ENCODE measurements at places on chromosomes 16 and 17.
A peak's percentile ranks its signal among the peaks of the same experiment; 100 is the strongest.

- DNase-seq = no peak
Measured at GRCh38 chr17:8857919-8858318, 9.6 kb downstream of the PIK3R6 start.

- DNase-seq = no peak
Measured at GRCh38 chr17:327971-328370, 24.6 kb downstream of the RPH3AL start.

DNA sequence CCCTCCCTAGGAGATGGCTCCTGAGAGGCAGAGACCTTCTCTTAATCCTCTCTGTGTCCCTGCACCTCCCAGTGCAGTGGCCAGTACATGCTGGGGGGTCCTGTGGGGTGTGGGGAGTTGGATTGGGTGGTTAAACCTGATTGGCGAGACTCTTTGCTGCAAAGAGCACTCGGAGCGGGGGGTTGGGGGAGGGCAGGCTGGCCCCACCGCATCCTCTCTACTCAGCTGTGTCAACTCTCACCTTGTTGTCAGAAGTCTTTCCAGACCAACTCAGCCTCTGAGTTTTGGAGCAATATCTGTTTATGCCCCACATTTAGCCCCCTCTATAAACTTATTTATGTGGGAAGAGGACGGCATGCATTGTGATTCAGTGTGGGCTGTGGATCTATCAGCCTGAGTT, 40.0 kb downstream of the SMARCE1 start:
- no peak for DNase-seq

GRCh38 chr17:74670329-74670728, 42.4 kb downstream of the CD300LF start:
- no peak for DNase-seq

GRCh38 chr16:80107900-80108299, 432.9 kb upstream of the DYNLRB2 start:
- DNase-seq = no peak

- DNase-seq = no peak
Measured at GRCh38 chr17:77235370-77235941, 94.7 kb downstream of the SEC14L1 start.

DNA sequence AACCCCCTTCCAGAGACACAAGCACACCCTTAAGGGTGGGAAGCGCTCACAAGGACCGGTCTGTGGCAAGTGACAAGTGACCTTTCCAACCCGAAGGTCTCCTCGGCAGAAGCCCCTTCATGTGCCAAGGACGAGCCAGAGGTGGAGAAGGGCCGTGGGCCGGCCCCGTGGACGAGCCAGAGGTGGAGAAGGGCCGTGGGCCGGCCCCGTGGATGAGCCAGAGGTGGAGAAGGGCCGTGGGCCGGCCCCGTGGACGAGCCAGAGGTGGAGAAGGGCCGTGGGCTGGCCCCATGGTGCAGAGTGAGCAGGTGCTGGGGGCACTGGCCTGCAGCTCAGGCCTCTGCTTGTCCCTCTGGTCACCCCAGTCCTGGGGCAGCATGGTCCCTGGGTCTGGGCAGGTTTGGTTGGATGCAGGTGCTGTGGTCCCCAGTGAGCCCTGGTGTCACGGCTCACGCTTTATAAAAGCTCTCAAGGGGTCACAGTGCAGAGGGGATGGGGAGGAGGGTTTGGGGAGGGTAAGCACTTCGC, 45.6 kb downstream of the CBFA2T3 start:
- DNase-seq = no peak

DNA sequence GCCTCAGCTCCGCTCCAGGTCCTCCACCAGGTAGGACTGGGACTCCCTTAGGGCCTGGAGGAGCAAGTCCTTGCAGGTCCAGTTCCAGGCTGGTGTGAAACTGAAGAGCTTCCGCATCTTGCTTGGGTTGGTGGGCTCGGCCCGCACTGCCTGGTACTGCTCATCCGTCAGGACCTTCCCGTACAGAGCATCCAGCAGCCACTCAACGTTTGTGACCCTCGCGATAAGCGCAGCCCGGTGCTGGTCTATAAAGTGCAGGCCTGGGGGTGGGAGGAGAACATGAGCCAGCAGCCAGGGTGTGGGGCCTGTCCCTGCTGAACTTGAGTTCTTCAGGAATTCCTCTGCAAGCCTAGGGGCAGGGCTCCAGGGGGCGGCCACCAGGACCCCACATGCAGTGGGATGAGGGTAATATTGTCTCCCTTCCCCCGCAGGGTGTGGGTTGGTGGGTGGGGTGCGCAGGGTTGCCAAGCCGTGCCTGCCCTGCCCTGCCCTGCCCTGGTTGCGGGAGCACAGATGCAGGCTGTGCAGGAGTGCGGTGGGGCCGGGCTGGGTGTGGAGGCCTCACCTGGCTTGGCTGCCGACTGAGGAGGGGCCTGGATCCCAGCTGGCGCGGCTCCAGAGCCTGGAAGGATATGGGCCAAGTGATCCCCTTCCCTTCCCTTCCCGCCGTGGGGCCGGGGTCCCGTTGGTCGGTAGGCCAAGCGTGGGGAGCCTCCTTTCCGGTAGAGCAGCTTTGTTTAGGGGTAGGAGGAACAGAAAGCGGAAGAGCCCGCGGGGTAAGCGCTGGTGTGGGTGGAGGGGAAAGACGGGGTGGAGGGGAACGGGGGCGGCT, 762 bp downstream of the PYCARD start:
- DNase-seq = no peak

DNA sequence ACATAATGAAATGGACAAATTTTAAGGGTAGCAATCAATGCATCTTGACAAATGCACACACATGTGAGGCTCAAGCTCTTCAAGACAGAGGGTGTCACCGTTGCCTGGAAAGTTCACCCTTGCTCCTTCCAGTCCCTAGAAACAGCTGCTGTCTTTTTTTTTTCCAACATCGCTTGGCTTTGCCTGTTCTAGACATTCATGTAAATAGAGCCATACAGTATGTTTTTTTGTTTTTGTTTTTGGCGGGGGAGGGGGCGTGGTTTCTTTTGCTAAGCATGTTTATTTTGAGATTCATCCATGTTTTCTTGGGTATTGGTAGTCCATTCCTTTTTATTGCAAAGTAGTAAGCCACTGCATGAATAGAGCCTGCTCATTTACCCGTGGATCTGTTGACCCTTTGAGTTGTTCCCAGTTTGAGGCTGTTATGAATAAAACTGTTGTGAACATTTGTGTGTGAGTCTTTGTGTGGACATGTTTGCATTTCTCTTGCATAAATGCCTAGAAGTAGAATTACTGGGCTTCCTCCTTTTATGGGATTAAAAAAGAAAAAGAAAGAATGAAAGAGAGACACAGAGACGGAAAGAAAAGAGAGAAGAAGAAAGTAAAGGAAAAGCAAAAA, 78.4 kb downstream of the NT5M start:
- DNase-seq = no peak

GRCh38 chr17:61728297-61728836, 135.0 kb downstream of the BRIP1 start:
- DNase-seq = no peak

DNA sequence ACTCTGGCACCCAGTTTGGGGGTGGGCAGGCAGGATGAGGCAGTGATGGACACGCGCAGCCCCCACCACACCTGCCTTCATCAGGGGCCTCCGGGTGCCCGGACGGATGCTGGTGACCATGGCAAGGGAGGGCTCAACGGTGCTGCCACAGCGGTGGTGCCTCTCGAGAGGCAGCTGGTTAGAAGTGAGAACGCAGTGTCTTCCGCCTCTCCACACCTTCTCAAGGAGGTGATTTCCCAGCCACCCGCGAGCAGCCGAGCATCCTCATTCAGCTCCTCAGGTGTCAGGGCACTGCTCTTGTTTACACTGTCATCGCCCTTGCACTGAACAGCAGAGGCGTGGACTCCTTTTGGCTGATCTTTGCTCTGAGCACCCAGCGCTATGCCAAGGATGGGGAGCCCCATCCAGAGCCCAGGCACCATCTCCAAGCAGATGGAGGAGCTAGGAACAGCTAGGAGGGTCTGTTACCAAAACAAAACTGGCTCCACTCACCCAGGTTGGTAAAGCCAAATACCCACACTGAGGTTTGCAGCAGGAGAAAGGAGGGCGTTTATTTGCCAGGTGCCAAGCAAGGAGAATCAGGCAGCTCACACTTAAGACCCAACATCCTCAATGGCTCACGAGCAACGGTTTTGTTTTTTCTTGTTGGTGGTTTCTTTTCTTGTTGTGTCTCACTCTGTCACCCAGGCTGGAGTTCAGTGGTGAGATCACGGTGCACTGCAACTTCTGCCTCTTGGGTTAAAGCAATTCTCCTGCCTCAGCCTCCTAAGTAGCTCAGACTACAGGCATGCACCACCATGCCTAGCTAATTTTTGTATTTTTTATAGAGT, 174.3 kb upstream of the TNRC6C start:
- peak; percentile 13 for DNase-seq

GRCh38 chr17:67707442-67707841, 10.3 kb upstream of the NOL11 start:
- DNase-seq = no peak

DNA sequence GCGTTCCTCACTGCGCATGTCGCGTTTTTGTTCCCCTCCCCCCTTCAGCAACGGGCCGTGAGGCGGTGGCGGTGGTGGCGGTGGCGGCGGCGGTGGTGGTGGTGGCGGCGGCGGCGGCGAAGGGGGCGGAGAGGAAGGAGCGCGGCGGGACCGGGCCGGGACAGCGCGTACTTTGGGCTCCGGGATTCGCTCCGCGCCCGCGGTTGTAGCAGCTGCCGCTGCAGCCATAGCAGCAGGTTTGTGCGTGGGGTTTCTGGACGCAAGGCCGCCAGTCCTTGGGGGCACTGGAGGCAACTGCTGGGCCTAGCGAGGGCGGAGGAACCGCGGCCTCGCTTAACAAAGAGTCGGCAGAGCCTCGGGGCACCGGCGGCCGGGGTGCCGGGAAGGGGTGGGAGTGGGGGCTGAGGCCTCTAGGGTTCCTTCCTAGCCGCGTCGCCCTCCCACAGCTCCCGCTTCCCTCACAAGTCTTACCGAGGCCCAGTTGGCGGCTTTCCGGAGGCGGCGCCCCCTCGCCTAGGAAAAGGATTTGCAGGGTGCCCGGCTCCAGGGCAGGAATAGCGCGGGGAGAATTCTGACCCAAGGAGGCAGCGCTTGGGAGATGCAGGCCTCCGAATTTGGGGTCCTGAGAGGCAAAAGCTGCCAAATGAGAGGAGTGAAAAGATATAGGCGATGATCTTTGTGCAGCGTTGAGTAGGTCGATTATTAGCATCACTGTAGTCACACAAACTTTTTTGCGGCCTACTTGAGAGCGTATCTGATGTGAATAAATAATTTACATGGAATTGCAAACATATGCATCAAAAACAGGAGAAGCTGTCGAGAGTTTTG, at the start of gene DDX42:
Gene DDX42 (plus strand): TSS at position 30 of the 828 bp plus-strand sequence. CDS start 12,880 bp downstream, outside the sequence.
- DNase-seq = peak; percentile 83

DNA sequence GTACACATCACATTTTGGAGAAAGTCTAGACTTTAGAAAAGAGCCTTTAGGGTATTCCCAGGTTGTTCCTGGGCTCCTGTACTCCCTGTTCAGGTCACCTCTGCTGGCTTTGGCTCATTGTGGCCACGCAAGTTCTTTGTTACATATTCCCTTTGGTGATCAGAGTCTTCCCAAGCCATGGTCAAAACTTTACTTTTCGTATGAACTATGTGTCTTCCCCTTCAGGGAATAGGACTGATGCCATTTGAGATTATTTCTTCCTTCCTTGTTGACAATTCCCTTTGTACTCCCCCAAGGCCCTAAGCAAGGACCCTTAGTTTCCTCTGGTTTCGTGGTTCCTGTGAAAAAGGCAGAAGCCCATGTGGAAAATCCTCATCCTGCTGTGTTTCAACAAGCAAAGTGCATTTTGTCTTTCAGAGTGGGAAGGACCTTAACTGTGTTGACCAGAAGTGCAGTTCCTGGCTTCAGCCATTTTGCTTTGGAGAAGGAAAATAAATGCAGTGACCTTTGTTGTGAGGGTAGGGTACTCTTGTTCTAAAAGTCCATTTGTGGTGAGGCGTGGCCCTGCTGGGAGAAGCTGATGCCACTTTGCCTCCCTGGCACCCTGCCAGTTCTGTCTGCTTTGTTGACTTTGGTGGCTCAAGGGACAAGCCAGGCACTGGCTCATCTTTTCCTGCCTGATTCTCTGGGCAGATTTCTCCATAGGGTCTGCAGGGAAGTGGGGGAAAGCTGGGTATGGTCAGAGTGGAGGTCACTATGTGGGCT, 55.1 kb downstream of the ZNRF1 start:
- no peak for DNase-seq

GRCh38 chr16:64983963-64984362, 137.9 kb downstream of the CDH11 start:
- DNase-seq = no peak

DNA sequence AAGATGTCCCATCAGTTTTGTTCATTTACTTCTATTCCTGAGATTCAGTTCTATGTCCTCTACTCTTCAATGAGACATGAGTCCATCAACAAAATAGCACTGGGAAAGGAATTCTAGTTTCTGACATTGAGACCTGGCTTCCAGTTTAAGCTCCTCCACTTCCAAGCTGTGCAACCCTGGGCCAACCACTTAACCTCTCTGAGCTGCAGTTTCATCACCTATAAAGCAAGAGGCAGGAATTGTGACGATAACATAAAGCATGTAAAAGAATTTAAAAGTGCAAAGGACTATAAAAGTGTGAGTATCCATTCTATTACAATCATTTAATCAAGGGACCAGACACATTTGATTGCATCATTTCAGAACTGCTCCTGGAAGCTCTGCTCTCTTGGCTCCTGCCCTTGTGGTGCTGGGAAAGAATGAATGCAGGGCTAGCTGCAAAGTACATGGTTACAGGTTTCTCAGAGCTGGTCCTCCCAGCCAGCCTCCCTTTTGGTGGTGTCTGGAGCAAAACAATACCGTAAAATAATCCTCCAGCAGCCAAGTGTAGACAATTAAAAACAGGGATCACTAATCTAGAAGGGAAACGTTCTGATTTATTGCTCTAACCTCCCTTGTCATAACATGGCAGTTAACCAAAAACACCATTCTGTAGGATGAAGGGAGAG, 113.9 kb downstream of the VPS53 start:
- DNase-seq = no peak

DNA sequence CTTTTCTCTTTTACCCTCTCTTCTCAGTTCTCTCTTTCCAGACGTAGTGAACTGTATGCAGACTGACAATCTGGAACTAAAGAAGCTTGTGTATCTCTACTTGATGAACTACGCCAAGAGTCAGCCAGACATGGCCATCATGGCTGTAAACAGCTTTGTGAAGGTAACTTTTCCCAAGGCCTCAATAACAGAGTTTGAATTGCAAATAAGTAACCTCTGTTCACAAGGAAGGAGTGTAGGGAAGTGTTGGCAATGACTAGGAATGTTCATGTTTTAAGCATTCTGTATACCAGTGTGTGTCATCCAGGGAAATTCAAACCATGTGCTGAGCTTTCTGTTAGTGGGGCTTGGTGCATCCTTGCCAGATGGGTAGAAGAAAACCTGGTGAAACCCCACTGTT, 18.6 kb downstream of the AP2B1 start:
- no peak for DNase-seq

DNA sequence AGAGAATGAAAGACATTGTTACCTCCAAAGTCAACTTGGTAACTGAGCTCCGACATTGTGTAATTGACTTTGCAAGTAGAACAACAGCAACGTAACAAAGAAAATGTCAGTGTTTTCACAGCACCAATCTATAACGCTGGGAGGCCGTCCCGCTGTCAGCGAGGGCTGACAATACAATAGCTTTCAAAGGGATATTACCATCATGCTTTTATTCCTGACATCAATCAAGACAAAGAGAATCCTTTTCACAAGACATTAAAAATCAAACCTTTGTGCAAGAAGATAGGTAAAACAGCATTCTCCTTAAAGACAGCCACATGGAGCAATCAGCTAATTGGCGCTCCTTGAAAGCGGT, 6.2 kb downstream of the ZNF423 start:
- DNase-seq = no peak

- no peak for DNase-seq
Measured at GRCh38 chr17:50279181-50279526, 4.9 kb downstream of the TMEM92 start.
